ENCODE measurements at places on chromosomes 2 and 18. TPM values are rescaled to one million over a fixed set of nuclear protein-coding genes. Genes with fewer than 3 reads are reported as not detected.

GRCh38 chr2:99822474-99823207 lies 319.7 kb downstream of the AFF3 start:
- DNase-seq, result peak; percentile 55

DNA sequence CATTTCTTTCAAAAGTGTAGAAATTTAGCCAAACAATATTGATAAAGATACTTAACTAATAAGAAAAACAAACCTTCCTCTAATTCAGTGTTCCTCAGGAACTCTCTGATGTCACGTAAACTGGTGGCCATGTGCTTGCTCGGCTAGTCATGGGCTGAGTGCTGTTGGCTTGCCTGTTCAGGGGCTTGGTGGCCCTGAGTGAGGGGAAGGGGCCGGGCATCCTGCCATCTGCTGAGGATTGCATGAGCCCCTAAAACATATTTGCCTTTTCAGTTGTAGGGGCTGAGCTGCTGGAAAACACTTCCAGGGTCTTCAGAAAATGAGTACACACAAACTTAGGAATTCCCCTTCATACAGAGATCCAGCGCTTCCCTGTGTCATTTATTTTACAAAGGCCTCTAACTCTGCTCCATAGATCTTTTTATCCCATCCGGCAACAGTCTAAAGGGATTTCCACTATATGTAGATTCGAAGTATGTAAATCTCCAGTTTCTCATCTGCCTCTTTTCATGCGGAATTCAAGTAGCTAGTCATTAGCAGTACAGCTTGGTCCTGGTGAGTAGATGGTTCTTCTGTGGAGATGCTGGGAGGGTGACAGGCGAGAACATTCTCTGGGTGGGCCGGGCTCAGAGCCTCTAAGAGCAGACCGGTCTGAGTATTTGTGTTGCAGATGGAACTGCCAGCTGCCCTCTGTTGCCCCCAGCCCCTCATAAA lies 20.1 kb upstream of the NFATC1 start:
- DNase-seq, result no peak

- DNase-seq, result no peak
Observed at GRCh38 chr2:181163139-181163538, 182.7 kb downstream of the UBE2E3 start.

GRCh38 chr18:68121308-68121707 lies 593.6 kb downstream of the TMX3 start:
- DNase-seq, result no peak

The SIX2 gene
- total RNA-seq, result 7.4 TPM

The PKDCC gene
- 6.9 TPM for total RNA-seq
